ENCODE measurements at places on chromosomes 3 and 15.

DNA sequence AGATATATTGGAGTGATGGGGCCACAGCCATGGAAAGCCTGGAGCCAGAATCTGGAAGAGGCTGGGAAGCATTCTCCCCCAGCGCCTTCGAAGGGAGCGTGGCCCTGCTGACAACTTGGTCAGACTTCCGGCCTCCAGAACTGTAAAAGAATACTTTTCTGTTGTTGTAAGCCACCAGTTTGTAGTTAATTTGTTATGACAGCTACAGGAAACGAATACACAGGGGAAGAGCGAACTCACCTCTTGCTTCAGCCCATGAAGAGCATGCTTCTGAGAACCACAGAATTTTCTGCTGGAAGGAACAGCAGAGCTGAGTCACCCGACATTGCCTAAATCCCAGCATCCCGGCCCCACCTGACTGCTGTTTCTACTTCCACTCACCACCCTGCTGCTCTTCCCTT is 501.7 kb downstream of the SHQ1 start:
- DNase-seq, result peak; percentile 57
- no peak overlapping the region for H3K4me3 ChIP-seq
- no peaks in the 10 kb centered on the region for H3K27me3 ChIP-seq
- H3K36me3 ChIP-seq, result no peaks in the 10 kb centered on the region

GRCh38 chr3:21169948-21170347 is 581.1 kb downstream of the ZNF385D start:
- no peaks in the 10 kb centered on the region for H3K36me3 ChIP-seq
- H3K4me3 ChIP-seq, result no peak overlapping the region
- no peaks in the 10 kb centered on the region for H3K27me3 ChIP-seq
- DNase-seq, result no peak
- no peak overlapping the region for H3K27ac ChIP-seq

GRCh38 chr15:49731187-49732099 is 110.6 kb downstream of the DTWD1 start:
- DNase-seq, result peak; percentile 45
- no peaks in the 10 kb centered on the region for H3K4me1 ChIP-seq
- no peak overlapping the region for H3K27ac ChIP-seq

GRCh38 chr3:133138017-133138416 is 99.8 kb downstream of the TMEM108 start:
- peaks cover 2% of the 10 kb centered on the region for H3K4me1 ChIP-seq
- H3K36me3 ChIP-seq, result no peaks in the 10 kb centered on the region
- no peaks in the 10 kb centered on the region for H3K27me3 ChIP-seq
- no peak overlapping the region for H3K4me3 ChIP-seq
- no peak for DNase-seq

GRCh38 chr3:174440253-174440701 is 418.9 kb upstream of the NAALADL2 start:
- H3K36me3 ChIP-seq, result no peaks in the 10 kb centered on the region
- H3K27me3 ChIP-seq, result no peaks in the 10 kb centered on the region
- no peaks in the 10 kb centered on the region for H3K4me1 ChIP-seq
- DNase-seq, result peak; percentile 33
